NCI-H524 (cell line): ENCODE measurements at places on chromosomes 13 and 19.

GRCh38 chr19:11361037-11361770, 6.0 kb downstream of the PLPPR2 start:
- no peak for DNase-seq

DNA sequence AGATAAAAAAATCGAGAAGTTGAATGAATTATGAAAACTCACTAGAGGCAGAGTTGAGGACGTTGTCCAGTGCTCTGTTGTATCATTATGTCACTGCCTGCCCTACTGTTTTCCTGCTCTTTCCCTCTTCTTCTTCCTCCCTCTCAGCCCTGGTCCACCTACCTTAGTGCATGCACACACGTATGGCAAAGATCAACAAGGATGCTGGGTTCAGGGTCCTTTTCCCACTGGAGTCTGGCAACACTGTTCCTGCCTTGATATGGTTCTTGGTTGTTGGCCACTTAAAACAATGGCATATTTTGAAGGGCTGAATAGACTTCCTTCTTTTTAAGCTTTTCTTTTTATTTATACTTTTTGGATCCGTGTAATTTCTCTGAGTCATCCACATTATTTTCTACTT, 74.5 kb downstream of the LRCH1 start:
- no peak for DNase-seq

- no peak for DNase-seq
Observed at GRCh38 chr19:51450730-51451307, 7.4 kb downstream of the SIGLEC8 start.

GRCh38 chr13:61113140-61113658, 302.4 kb downstream of the PCDH20 start:
- no peak for DNase-seq

- DNase-seq, result no peak
Observed at GRCh38 chr19:35436477-35437405, 11.3 kb upstream of the FFAR2 start.

- DNase-seq, result no peak
Observed at GRCh38 chr19:35116072-35116801, 614 bp downstream of the FXYD3 start.

GRCh38 chr13:110006304-110006703, 219.9 kb upstream of the IRS2 start:
- DNase-seq, result no peak

GRCh38 chr19:35090160-35090505, 25.5 kb upstream of the FXYD3 start:
- DNase-seq, result no peak

- DNase-seq, result no peak
Observed at GRCh38 chr13:64041296-64041695, 2625.6 kb upstream of the PCDH20 start.

- DNase-seq, result no peak
Observed at GRCh38 chr13:100063333-100063732, 25.6 kb upstream of the PCCA start.

DNA sequence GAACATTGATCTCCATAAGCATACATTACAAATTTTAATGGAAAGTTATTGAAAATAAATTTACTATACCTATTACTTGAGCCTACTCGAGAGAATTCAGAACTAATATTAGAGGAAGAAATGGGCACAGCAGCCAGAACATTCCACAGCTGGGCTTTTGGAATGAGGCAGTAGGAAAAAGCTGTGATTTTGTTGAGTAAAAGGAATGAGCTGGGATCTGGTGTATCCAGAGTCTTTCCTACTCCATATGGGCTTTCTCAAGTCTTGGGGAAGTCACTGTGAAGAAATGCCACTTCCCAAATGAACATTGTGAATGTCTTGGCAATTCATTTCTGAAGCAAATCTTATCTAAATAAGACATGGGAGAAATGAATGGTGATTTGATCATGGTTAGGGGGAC, 93.1 kb downstream of the CYSLTR2 start:
- no peak for DNase-seq

GRCh38 chr13:76522083-76522755, 364.0 kb downstream of the KCTD12 start:
- peak; percentile 83 for DNase-seq

- no peak for DNase-seq
Observed at GRCh38 chr13:21058361-21058760, 3.0 kb downstream of the LATS2 start.

GRCh38 chr13:74466020-74466419, 331.8 kb upstream of the KLF12 start:
- no peak for DNase-seq

DNA sequence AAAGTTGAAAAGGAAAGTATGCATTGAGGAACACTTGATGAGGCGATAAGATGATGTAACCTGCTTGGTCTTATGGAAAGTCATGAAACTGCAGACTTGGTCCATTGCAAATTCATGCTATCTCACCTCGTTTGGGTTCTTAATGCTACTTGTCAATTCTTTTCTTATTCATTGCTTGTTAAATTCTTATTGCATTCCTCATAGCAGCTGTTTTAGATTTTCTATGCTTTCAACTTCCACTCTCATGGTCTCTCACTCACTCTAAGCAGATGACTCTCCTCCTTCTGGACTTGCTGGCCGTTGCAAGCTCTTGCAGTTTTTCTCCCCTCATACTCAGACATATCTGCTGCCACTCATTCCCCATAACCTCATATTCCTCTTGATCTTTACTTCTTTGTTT, 67.8 kb upstream of the CSNK1A1L start:
- no peak for DNase-seq

DNA sequence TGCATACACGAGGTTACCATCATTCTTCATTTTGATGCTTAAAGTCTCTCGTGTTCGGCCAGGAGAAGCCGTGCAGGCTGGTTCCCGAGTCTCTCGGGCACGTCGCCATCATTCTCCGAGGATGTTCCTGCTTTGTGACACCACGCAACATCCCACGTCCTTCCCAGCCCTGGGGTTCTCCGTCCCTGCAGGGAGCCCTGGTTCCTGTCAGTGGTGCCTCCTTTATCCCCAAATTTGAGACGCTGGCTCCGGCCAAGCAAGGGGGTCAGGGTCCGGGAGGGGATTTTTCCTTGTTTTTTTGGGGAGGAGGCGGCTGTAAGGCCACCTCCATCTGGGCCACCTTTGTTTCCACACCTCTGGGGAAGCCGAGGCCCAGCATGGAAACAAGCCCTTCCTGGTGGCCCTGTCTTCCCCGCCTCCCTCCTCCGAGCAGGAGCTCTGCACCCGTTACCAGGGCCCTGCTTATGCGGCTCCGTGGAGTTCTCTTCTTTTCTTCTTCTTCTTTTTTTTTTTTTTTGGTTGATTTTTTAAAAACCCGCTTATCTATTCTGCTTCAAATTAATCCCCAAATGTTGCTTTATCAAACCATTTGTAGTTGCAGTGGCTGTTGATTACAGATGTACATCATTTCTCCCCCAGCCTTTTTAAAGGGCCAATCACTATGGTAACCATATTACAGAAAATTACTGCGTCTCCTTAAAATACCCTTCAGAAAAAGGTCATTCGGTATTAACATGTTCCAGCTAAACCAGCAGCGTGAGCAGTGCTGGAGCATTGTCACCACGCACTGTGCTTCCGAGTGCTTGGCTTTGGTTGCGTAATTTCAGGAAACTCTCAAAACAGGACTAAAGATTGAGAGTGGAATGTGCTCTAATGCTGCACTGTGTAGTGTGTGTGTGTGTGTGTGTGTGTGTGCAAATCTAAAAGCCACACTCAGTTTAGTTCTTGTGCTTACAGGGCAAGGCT, 50.4 kb downstream of the TEX29 start:
- DNase-seq, result no peak

DNA sequence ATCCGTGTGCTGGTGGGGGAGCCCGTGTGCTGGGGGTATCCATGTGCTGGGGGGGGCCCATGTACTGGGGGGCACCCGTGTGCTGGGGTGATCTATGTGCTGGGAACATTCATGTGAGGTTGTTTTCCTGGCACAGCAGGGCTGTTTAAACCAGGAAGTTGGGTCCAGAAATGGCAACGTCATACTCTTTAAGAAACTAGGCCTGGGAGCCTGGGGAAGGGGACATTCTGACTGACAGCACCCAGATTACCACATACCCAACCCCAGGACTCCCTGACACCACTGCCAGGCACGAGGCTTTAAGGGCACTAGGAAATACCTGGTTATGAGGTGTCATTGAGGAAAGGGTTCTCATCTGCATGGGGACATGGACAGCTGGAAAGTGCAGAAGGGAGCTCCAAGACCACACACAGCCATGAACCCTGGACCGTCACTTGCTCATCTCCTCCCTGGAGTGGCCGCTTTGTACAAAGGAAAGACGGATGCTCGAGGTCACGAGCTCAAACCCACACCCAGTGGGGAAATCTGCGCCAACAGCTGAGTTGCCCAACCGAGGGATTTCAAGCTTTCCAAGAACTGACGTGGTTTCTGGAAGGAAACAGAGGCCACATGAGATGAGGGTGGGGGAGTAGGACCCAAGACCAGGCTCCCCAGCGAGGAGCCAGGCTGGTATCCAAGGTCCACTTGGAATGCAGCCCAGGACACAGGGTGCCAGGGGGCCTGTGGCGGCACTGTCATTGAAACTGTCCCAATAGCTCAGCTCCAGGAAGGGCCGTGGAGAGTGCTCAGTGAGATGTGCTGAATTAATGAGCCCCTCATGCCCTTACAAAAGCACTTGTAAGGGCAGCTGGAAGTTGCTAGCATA, 40.9 kb downstream of the RAB20 start:
- no peak for DNase-seq

DNA sequence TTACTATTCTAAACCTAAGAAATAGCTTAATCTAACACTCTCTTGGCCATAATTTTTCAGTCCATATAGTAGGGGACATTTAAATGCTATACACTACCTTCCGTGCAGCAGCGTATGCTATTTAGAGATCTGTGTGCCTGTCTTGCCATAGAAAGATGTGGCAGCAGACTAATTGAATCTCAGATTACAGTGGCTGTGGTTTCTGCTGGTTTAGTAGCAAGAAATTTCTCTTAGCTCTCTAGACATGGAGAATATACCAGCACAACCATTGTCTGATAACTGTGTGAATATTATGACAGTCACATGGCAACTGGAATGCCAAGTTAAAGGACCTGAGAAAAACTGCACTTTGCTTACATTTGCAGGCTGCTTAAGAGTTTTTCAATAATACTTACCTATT, 672.4 kb upstream of the MIR17HG start:
- no peak for DNase-seq

GRCh38 chr13:111202156-111202621, 87.1 kb downstream of the ARHGEF7 start:
- no peak for DNase-seq

DNA sequence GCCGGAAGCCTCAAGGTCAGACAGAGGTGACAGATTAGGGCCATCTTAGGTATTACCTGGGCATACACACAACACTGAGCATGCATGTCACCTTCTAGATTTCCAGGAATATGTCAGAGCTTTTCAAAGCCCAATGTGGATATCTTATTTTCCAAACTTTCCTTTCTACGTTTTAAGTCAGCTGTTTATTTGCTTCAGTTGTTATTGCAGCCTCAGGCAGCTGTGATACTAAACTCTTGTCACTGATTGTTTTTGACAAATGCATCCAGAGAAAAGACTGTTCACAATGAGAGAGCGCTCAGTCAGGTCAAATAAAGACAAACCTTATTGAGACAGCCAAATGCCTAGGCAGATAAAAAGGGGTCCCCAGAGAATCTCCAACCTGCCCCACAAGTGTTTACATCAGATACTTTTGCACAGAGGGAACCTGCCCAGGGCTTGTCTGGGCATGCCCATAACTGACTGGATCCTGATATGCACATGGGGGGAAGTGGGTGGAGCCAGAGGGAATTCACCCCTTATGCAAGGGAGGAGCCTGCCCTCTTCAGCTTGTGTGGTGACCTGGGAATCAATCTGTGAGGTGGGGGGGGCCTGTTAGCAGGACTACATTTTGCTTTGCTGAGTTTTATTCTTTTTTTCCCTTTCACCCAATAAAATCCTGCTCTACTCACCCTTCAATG, 28.5 kb downstream of the MED4 start:
- DNase-seq, result peak; percentile 17

DNA sequence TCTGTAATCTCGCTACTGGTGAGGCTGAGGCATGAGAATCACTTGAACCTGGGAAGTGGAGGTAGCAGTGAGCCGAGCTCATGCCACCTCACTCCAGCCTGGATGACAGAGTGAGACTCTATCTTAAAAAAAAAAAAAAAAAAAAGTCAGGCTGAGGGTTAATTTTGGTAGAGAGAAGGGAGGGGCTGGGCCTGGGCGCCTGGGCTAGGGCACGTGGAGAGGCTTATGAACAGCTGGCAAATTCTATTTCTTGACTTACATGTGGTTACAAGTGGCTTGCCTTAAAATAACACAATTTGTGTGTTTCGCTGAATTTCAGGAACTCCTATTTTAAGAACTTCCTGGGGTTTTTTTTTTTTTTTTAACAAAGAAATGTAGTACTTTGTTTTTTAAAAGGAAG, 47.6 kb upstream of the MAP3K10 start:
- peak; percentile 51 for DNase-seq

GRCh38 chr19:5993648-5994358, 15.9 kb upstream of the RANBP3 start:
- no peak for DNase-seq

DNA sequence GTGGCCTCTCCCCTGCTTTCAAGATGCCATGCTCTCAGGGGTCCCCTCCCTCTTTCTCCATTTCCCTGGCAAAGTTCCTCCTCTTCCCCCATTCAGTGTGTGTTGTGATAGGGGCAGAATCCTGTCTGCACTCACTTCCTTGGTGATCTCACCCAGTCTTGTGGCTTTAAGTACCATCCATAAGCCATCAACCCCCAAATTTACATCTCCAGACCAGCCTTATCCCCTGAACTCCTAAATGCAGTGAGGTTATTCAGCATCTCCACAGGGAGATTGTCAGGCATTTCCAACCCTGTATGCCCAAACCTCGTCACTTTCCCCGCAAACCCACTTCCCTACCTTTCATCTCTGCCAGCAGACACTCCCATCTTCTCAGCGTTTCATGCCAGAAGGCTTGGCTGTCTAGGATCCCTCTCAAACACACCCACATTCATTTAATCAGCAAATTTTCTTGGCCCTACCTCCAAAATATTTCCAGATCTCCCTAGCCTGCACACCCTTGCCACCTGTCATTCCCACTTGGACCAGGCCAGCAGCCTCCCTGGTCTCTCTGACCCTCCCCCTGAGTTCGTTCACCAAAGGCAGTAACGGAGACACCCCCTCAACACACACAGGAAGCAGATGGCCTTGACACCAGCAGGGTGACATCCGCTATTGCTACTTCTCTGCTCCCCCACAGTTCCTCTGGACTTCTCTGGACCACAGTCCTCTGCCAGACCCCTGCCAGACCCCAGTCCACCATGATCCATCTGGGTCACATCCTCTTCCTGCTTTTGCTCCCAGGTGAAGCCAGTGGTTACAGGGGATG, at the start of gene HCST:
Gene HCST (plus strand): TSS at position 676 of the 808 bp plus-strand sequence. CDS start 65 bp downstream, at position 741.
- no peak for DNase-seq

GRCh38 chr19:47390533-47391488, 28.5 kb downstream of the MEIS3 start:
- DNase-seq, result no peak

GRCh38 chr13:30780338-30780981, 45.1 kb downstream of the ALOX5AP start:
- no peak for DNase-seq

- no peak for DNase-seq
Observed at GRCh38 chr13:66506051-66506777, 723.9 kb downstream of the PCDH9 start.

GRCh38 chr13:24203811-24204210, 43.3 kb downstream of the SPATA13 start:
- DNase-seq, result no peak

- DNase-seq, result no peak
Observed at GRCh38 chr13:59447846-59448620, 715.7 kb downstream of the DIAPH3 start.
